NAMALWA (cell line): ENCODE measurements at places on chromosomes 1 and 21.

DNA sequence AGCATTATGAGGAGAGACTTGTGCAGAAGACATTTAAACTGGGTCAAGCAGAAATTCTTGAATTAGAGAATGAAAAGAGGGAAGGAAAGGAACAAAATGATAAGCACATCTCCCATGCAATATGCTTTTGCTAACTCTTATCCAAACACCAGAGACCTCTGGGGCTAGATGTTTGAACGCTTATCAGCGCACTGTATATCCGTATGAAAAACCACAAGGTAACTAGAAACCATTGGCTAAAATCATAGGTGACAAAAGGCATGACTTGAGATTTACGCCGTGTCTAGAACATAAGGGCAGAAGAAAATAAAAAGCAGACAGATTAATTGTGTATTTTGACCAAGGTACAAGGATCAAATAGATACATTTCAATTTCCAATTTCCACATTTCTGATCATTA lies 38.0 kb upstream of the TIAM1 start:
- DNase-seq = no peak

DNA sequence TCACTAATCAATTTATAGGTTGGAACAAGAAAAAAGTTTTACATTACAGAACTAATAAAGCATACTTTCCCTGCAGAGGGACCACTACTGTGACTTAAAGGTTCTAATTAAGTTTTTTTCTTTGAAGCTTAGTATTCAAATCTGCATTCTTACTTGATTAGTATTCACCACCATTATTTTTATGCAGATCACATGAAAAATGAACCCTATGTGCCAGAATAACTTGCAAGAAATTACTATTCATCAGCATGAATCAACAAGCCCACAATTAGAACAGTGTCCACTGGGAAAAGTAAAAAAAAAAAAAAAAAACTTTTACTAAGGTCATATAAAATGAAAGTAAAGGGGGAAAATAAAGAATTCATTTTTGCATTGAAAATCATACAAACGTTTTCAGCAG lies 90.8 kb downstream of the SMYD3 start:
- no peak for DNase-seq

DNA sequence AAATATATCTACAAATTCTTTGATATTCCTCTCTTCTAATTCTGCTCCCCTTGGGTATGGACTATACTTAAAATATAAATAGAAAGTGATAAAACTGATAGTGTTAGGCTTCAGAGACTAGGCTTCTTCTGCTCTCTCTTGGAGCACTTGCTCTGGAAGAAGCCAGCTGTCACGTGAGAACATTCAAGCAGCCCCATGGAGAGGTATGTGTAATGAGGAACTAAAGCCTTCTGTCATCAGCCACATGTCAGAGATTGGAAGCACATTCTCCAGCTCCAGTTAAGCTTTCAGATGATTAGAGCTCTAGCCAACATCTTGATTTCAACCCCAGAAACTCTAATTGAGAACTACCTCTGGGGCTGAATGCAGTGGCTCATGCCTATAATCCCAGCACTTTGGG lies 34.3 kb downstream of the XKR8 start:
- DNase-seq = no peak

DNA sequence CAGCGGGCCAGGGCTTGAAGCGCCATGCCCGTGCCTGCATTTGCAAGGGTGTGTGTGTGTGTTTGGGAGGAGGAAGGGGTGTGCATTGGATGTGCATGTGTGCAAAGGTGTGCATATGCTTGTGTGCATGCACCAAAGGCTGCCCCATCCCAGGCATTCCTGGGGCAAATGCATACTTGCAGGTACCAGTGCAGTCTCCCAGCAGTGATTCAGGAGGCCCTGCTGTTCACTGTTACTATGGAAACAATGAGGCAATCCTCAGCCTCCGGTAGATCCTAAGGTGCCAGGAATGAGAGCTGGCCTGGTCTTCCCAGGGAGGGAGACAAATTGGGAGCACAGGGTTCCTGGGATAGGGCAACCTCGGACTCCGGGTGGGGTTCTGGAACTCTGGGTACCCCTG lies 7.5 kb upstream of the FNDC5 start:
- no peak for DNase-seq

DNA sequence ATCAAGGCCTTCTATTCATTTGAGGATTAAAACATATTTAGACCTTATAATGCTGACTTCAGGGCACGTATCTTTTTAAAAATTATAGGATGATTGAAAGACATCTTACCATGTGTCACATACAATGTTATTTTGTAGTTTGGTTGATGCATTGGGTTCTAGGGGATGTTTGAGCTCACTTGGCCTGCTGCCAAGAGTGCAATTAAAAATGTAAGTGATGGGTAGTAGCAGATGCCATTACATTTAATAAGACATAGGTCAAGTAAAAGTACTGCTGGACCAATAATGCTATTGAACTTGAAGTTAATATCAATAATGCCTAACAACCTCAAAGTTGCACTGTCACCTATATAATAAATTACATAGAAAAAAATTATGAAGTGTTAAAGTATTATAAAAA lies 616.5 kb upstream of the RGS18 start:
- DNase-seq = no peak

DNA sequence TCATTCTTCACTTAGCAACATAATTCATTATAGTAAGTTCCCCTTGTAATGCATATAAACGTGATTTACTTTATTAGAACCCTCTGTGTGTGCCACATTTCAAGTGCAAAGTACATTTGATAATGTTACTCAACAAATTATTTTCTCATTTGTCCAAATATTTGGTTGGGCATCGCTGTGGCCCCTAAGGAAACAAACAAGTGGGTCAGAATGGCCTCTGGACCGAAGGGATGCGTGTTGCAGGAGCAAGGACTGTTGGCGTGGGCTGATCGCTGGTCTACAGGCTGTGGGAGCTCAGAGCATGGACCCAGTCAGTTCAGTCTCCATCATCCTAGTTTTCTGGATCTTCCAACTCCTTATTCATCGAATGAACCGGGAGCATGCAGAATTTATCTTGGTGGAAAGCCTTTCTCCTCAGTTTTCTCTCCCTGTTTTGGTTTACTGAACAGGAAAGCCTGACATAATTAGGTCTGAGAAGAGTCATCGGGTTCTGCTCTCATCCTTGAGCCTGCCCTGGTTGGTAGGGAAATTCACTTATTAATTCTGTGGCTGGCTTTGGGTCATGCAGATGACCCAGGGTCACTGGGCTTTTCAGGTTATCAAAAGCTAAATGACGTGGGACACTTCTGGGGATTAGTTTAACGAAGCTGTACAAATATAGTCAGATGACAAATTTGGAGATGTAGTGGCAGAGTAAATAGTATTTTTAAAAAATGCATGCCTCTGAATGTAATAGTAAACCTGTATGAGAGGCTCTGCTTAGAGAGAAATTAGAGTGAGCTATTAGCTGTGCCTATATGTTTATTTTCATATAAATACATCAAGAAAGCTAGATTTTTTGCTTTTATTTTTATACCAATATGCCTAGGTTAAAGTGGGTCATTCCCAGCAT lies 200.2 kb downstream of the SDCCAG8 start:
- no peak for DNase-seq

DNA sequence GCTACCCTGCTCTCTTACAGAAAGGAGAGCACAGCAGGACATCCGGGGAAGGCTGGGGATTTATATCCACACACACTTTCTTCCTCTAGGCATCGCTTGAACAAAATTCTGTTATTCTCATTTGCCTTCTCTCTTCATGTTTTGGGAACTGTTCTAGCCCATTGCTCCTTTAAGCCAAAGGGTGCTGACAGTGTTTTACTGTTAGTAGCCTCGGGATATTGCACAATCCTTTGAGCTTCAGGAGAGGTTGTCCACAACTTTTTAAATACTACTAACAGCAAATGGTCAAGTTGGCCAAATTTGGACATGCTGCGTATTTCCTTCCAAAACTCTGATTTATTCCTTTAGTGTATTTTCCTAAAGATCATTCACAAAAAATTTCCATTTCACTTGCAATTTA lies 579.2 kb upstream of the RGS18 start:
- DNase-seq = no peak

GRCh38 chr1:168482106-168482505 lies 61.7 kb downstream of the XCL2 start:
- no peak for DNase-seq

- no peak for DNase-seq
Observed at GRCh38 chr1:16088996-16089395, 15.5 kb upstream of the FAM131C start.

GRCh38 chr1:24294228-24294672 lies 24.9 kb upstream of the GRHL3 start:
- DNase-seq = no peak

GRCh38 chr1:89167590-89168230 lies 8.1 kb downstream of the GBP7 start:
- DNase-seq = no peak

GRCh38 chr1:28112388-28113241 lies 24.2 kb upstream of the EYA3 start:
- DNase-seq = no peak

DNA sequence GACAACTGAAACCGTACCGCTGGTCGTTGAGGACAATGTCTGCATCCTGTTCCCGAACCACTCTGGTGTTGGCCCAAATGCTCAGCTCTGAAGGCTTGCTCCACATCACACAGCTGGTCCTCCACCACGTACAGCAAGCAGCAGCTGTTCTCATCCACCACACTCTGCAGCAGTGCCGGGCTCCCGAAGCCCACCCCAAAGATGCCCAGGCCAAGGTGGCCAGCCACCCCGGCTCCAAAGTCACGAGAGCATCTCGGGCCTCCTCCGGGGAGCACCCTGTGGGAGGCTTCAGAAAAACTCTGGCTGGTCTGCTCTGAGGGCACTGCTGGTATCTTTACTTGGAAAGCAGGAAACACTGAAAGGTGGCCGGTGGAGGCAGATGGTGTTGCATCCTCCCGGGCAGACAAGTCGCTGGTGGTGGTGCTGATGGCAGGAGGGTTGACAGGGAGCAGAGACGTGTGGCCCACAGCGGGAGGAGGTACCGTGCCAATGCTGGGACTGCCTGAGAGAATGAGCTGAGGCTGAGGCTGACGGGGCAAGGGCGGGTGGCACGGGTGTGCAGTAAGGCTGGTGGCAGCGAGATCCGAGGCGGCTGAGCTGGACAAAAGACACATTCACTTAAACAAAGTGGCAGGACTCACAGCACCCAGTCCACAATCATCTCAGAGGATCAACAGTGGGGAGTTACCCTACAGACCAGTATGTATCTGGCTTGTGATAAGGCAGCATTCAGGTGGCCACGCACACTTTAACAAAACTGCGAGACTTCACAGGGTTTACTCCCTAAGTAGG lies 6.5 kb upstream of the CCDC27 start:
- no peak for DNase-seq

DNA sequence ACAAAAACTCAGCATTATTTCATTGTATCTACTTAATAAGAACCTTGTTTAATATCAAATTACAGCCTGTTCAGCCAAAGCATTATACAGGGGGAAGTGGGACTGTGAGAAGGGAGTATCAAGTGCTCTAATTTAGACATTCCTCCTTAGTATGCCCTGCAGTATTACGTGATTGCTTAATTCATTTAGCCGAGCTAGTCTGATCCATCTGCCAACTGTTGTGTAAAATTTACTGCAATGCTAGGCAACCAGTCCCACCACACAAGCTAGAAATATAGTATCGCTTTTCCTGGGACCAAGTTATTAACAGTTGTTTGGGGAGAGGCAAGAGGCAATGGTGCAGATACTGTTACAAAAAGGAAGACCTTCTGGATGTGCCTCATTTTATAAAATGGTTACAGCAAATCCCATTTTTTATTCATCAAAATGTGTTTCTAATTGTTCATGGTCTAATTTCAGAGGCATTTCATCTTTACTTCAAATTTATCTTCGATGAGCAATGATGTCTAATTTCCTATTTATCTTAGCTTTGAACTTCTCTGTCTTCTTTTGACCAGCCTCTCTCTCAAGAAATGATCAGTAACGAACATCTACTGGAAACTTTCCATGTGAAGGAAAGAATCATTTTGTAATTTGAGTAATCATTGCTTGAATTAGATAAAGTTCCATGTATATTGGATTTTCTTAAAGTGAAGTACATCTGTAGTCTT lies 283.3 kb downstream of the DUSP10 start:
- no peak for DNase-seq

DNA sequence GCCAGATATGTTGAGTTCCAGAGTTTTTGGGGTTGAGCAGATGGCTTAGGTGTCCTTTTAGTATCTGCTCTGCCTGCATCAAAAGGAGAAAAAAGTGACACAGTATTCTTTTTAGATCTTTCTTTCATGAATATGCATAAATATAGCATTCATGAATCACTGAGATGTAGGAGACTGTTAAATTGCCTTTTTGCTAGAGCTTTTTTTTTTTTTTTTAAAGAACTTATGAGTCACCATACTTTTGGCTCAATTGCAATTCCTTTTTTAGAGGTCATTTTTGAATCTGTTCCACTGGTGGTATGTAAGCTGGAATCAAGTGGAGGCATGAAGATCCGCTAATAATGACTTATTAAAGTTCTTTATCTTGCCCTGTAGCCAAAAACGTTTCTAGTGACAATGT lies 480.9 kb upstream of the ZRANB2 start:
- no peak for DNase-seq

- DNase-seq = no peak
Observed at GRCh38 chr1:205493241-205494085, 11.0 kb upstream of the CDK18 start.

DNA sequence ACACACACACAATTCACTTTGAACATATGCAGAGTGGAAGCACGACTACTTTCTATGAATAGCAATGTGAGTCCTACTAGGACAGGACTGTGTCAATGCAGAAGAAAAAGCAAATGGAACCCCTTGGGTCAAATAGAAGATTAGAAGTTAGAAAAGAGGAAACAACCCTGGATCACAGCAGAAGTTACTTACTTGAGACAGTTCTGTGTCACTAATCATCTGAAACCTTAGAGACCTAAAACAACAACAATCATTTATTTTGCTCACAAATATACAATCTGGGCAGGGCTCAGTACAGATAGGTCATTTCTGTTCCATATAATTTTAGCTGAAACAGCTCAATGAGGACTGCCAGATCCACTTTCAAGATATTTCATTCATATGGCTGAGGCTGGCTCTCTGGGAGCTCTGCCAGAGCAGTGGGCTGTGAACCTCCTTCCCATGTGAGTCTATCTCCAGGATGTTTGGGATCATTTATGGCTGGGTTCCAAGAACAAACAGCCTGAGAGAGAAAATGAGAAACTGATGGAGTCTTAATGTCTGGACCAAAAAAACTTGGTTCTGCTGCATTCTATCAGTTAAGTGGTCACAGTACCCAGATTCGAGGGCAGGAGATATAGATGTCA lies 42.5 kb upstream of the IL10 start:
- DNase-seq = no peak
